Uterus (tissue), 4 donors: ENCODE measurements at places on chromosomes 13 and 19. TPM values are rescaled to one million over a fixed set of nuclear protein-coding genes. Genes with fewer than 3 reads are reported as not detected.

Gene NANOS3
- not detected for total RNA-seq

Gene CGB3
- total RNA-seq: not detected

Gene ZNF534
- total RNA-seq: not detected

Gene C19orf73
- not detected for total RNA-seq

Gene KIRREL2
- 2.8 TPM for total RNA-seq

Gene ZNF728
- 5.9 TPM for total RNA-seq

Gene SCN1B
- total RNA-seq: 0.26 TPM

Gene CPAMD8
- total RNA-seq: 14.9 TPM

Gene KIR2DL1
- total RNA-seq: not detected

Gene THSD1
- total RNA-seq: 5.3 TPM

Gene DCT
- 0.88 TPM for total RNA-seq

Gene DENND1C
- 2.1 TPM for total RNA-seq

Gene ICAM5
- not detected for total RNA-seq

Gene ZNF221
- total RNA-seq: 0.77 TPM

Gene RNF113B
- total RNA-seq: not detected

Gene COG3
- total RNA-seq: 27.9 TPM

Gene SHC2
- total RNA-seq: 3.3 TPM

Gene SIAH3
- under 0.01 TPM for total RNA-seq

Gene CACNA1A
- 5.8 TPM for total RNA-seq

Gene KLK1
- 0.82 TPM for total RNA-seq

Gene ANGPTL8
- total RNA-seq: not detected

Gene FFAR3
- not detected for total RNA-seq

Gene KLK12
- not detected for total RNA-seq

Gene LIM2
- total RNA-seq: not detected

Gene SGCG
- total RNA-seq: 0.88 TPM

Gene NDFIP2
- 5.1 TPM for total RNA-seq

Gene TNNI3
- 3.3 TPM for total RNA-seq

Gene TNFSF11
- not detected for total RNA-seq

Gene ZNF415
- 27.2 TPM for total RNA-seq

Gene SIX5
- 4.4 TPM for total RNA-seq

Gene RPL18
- 4,806 TPM for total RNA-seq
